Stimulated activated CD8-positive, alpha-beta memory T cell treated with anti-CD3 and anti-CD28 coated beads, Interleukin-4, amount 100 ng/mL, for 1 hour (primary cell): ENCODE measurements at places on chromosomes 5 and 9.

DNA sequence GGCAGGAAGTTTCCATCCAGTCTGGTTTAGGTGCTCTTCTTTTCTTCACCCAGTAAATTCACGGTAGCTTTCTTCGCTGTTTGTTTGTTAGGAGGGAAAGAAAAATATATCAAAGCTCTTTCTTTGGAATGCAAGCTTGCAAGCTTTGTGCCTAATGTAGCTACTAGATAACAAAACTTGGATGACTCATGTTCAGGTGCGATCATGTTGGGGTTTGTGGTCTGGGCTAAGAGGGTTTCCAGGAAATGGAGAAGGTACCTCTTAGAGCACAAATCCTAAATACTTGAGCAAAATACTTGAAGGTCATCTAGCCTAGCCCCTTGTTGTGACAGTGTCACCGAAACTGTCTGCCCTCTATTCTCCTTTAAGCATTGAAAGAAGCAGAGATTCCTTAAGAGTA lies 17.7 kb downstream of the SRP19 start:
- DNase-seq, result no peak

DNA sequence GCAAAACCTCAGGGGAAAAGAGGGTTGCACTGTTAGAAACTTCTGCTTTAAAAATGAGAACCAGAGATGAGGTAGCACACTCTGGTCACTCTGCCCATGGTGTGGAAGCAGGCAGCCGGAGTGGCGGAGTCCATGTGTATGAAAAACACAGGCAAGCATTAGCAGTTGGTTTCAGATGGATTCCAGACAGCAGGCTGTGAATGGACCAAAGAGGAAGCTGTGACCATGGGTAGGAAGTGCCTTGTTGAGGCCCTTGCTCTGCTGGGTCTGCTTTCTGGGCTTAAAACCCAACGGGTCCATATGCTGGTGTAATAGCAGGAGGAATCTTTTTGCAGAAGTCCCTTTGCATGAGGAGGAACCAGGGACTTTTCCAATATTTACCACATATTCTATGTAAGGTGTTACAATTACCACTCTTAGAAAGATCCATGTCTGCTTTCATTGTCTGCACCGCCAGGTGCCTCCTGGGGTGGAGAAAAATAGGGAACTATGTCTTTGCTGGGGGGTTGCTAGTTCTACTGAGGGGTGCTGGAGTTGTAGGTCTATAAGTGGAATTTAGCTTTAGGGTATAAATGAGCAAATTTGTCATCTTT lies 77.0 kb downstream of the ANKRD55 start:
- DNase-seq, result no peak

GRCh38 chr5:107502676-107503060 lies 168.1 kb downstream of the EFNA5 start:
- DNase-seq, result no peak

DNA sequence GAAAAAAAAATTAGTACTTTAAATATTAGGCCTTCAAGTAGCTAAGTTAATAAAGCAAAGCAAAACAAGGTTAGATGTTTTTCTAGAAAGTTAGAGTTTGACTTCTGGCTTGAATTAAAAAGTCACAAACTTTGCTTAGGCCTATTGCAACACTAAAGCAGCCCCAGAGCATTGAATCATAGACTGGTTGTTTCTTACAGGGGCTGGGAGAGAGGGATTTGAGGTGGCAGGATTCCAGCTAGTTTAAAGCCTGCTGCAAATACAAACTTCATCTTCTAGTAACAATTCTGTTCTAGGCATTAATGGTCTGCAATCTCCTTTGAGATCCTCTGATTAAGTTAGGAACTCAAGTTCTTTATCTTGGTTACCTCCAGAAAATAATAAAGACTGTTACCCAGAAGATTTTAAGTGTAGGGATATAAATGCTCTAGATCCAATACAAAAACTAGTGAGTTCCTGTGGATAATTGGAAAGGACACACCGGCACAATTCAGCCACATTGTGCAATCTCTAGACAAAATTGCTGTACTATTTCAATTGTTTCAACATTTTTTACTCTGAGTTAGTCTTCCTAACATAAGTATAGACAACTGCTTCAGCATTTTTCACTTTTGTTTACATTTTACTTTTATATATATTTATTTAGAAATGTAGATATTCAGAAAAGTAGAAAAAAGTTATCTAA lies 12.6 kb downstream of the OR13C5 start:
- DNase-seq, result no peak

- no peak for DNase-seq
Measured at GRCh38 chr5:66239034-66239433, 94.9 kb downstream of the SREK1 start.

DNA sequence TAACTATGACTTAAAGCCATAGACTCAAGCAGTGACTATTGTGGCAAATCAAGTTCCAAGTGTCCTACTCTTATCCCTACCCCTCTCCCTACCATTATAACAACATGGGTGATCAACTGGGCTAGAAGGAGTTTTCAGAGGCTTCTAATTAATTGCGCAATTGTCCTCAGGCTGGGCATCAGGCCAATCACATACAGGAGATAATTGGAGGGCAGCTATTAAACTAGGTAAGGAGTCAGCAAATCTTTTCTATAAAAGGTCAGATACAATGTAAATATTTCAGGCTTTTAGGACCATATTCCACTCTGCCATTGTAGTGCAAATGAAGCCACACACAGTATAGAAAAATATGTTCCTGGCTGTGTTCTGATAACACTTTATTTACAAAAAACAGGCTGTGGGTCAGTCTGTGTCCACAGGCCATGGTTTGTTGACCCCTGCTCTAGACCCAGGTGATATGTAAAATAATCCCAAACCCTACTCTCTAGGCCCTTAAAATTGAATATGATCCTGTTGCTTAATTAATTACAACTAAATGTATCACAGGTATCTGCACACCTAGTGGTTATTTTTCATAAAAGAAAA lies 141.4 kb upstream of the PIK3R1 start:
- DNase-seq, result no peak

GRCh38 chr9:137972355-137972987 lies 94.9 kb downstream of the CACNA1B start:
- no peak for DNase-seq

- no peak for DNase-seq
Measured at GRCh38 chr5:76677849-76678472, 38.0 kb upstream of the F2R start.

GRCh38 chr9:122262073-122262472 lies 2.6 kb downstream of the RBM18 start:
- DNase-seq, result no peak

GRCh38 chr9:2053883-2054845 lies 39.0 kb downstream of the SMARCA2 start:
- peak; percentile 33 for DNase-seq

GRCh38 chr5:139399501-139400121 lies 4.3 kb downstream of the SPATA24 start:
- no peak for DNase-seq

DNA sequence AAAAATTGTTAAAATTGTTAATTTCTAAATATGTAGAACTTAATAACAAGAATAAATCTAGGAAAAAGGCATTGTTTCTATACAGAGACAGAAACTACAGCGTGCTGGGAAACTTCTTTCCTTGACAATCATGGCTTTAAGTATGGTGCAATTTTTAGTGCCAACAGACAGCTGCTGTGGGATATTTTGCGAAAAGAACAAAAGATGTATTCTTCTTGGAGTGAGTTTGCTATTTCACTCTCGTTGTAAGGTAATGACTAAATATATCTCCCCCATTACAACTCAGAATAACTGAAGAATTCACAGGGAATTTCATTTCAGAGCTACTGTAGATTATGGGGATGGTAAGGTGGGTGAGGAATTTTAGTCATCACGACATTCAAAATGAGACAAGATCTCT lies 2055.0 kb upstream of the ACO1 start:
- no peak for DNase-seq

DNA sequence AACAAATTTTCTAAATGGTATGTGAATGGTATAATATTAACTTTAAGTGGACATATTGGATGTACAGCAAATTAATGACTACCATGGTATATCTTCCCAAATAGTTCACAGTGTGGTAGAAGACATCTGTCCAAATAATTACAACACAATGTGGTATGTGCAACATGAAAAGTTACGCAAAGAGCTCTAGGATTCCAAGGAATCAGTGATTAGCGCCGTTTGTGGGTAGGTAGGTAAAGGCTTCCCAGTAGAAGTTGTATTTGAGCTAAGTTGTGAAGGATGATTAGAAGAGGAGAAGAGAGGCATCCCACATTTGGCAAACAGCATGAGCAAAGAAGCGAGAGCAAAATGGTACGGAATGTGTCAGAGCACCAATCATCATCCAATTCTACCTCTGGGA lies 14.3 kb upstream of the KLF9 start:
- DNase-seq, result no peak

GRCh38 chr9:118170032-118170955 lies 466.1 kb downstream of the TLR4 start:
- DNase-seq, result no peak
